Activated CD4-positive, alpha-beta memory T cell treated with anti-CD3 and anti-CD28 coated beads for 36 hours (primary cell): ENCODE measurements at places on chromosomes 12 and 14. TPM values are rescaled to one million over a fixed set of nuclear protein-coding genes. Genes with fewer than 3 reads are reported as not detected.

Gene LAG3
- total RNA-seq: 172 TPM

Gene ADAM21
- total RNA-seq: 0.14 TPM

Gene KCNJ8
- total RNA-seq: not detected

Gene LRRC10
- not detected for total RNA-seq

Gene GPR132
- 33.4 TPM for total RNA-seq

Gene KRT83
- total RNA-seq: not detected
